ENCODE measurements at places on chromosomes 16 and 17.
A peak's percentile ranks its signal among the peaks of the same experiment; 100 is the strongest.

DNA sequence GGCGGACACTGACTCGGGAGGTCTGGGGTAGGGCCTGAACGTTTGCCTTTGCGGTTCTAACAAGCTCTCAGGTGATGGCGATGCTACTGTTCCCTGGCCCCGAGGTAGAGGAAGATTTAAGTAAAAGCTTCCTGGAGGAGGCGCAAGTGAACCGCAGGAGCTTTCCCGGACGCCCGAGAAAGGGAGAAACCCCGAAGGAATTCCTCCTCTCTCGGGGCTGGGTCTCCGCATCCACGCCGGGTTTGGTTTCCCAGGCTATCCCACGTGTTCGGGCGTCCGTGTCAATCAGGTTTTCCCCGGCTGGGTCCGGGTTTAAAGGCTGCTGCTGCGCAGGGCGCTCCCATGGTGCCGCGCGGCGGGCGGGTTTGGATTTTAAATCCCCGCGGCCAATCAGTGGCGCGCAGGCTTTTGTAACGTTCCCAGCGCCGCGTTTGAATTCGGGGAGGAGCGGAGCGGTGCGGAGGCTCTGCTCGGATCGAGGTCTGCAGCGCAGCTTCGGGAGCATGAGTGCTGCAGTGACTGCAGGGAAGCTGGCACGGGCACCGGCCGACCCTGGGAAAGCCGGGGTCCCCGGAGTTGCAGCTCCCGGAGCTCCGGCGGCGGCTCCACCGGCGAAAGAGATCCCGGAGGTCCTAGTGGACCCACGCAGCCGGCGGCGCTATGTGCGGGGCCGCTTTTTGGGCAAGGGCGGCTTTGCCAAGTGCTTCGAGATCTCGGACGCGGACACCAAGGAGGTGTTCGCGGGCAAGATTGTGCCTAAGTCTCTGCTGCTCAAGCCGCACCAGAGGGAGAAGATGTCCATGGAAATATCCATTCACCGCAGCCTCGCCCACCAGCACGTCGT lies at the start of gene PLK1:
Gene PLK1, plus strand, starts transcription at position 460 of the 844 bp plus-strand sequence. Its CDS starts 44 bp downstream, at position 504.
- DNase-seq: peak; percentile 79

GRCh38 chr16:85612191-85612800 lies 826 bp upstream of the GSE1 start:
- DNase-seq: peak; percentile 11

DNA sequence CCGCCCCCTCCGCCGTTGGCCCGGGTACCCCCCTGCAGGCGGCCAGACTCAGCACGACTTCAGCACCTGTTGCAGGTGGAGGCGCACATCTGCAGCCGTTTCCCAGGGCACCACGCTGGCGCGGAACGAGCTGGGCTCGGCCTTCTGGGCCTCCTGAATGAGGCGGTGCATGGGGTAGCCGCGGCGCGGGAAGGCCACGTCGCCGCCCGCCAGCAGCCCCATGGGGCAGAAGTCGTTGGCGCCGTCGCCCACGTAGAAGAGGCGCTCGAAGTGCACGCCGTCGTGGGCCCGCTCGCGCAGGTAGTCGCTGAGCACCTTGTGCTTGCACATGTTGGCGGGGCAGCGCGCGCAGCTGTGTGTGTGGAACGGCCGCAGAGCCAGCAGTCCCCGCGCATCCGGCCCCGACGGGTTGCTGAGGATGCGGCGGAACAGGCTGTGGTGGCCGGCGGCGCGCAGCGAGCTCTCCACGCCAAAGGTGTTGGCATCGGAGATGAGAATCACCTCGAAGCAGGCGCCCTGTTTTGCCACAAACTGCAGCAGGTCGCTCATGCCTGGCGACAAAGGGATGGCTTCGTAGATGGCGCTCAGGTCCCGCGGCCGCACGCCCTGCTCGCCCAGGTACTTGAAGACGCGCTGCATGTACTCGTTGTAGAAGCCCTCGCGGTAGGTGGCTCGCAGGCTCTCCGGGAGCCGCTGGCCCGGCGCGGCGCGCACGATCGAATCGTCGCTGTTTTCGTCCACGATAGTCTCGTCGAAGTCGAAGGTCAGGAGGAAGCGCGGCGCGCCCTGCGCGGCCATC lies 6.2 kb downstream of the PHOSPHO1 start:
- DNase-seq: peak; percentile 42

DNA sequence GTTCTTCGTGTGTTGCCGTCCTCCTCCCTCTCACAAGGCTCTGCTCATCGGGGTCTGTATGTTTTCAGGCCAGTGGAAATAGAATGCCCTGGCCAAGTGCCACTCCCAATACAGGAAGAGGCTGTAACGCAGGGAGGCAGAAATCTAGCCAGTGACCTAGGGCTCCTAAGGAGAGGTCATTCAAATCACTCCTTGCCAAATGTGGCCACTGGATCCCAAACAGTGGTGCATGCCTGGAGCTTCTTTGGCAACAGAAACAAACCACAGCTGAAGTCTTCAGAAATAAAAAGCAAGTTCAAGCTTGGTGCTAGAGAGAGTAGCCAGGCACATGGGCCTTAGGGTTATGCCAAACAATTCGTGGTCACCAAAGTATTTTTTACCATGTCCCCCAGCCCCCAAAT lies 66.1 kb downstream of the SMG6 start:
- DNase-seq: no peak

DNA sequence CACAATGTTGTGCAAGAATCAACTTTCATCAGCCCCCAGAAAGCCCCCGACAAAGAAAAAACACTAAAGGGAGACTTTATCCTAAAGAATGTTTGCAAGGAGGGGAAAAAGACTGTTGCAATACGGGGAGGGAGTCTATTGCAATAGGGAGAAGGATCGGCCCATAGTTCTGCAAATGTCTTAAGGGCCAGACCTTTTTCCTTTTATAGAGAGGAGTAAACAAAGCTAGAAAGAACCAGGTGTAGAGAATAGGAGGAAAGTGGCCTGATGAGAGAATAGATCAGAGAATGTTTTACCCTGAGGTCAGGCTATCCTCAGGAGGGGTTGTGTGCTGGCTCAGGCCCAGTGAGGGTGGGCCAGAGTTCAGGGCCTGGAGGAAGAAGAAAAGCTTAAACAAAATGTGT lies 8.7 kb upstream of the CAVIN1 start:
- DNase-seq: no peak

DNA sequence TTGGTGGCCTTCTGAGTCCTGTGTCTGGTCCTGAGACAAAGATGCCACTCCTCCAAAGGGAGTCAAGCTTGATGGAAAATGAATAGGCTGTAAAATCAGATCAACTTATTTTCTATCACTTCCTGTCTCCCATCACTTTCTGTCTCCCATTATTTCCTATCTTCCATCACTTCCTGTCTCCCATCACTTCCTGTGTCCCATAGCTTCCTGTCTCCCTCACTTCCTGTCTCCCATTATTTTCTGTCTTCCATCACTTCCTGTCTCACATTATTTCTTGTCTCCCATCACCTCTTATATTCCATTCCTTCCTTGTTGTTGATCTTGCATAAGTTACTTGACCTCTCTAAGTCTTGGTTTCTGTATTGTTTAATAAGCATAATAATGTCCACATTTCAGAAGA lies 418.5 kb upstream of the EEF2KMT start:
- no peak for DNase-seq

GRCh38 chr16:87245511-87245910 lies 71.7 kb downstream of the C16orf95 start:
- DNase-seq: no peak

DNA sequence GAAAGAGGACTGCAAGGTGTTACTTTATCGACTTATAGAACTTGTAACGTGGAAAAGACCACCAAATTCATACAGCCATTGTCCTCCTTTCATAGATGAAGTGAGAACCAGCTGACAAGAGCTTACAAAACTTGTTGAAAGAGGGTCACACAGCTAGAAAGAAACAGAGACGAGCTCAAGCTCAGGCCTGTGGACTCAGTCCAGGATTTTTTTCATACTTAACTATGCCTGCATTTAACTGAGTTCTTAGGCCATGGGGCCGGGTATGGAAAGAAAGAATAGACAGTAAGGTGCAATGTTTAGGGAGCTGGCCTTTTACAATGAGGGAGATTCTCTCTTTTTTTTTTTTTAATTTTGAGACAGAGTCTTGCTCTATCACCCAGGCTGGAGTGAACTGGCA lies 106.1 kb downstream of the ADAMTS18 start:
- no peak for DNase-seq

Measured in stimulated activated CD4-positive, alpha-beta T cell treated with anti-CD3 and anti-CD28 coated beads, Interleukin-4, amount 100 ng/mL, for 24 hours (primary cell).